Muscle of leg (tissue), 16 donors: ENCODE measurements at places on chromosomes 13 and 19.
A peak's percentile ranks its signal among the peaks of the same experiment; 100 is the strongest.

GRCh38 chr19:4529924-4530522 lies 5.0 kb downstream of the PLIN5 start:
- no peak for DNase-seq

- no peak for DNase-seq
Observed at GRCh38 chr19:10727685-10728201, 9.9 kb downstream of the DNM2 start.

GRCh38 chr13:25067064-25067463 lies 28.9 kb upstream of the PABPC3 start:
- DNase-seq, result peak; percentile 22

GRCh38 chr19:51740356-51740755 lies 11.3 kb downstream of the FPR1 start:
- no peak for DNase-seq

DNA sequence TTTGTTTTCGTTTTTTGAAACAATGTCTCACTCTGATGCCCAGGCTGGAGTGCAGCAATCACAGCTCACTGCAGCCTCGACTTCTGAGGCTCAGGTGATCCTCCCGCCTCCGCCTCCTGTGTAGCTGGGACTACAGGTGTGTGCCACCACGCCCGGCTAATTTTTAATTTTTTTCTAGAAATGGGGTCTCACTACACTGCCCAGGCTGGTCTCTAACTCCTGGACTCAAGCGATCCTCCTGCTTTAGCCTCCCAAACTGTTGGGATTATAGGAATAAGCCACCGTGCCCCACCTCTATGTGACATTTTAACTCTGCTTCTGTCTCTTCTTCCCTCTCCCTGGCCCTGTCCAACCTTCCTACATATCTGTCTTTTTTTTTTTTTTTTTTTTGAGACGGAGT lies 5.1 kb downstream of the ATP1A3 start:
- no peak for DNase-seq

DNA sequence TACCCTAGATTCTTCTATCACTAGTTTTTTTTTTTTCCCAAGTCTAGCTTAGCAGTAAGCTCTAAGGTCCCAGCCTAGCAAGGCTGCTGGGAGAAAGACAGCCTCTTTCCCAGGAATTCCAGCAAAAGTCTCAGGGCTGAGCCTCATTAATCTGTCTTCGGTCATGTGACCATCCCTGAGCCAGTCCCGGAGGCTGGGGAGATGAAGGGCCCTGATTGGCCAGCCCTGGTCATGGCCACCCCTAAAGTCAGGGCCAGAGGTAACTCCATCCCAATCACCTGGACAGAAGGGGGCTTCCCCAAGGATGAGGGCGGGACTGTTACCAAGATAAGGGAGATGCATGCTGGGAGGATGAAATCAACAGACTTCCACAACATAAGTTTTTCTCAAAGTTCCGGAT lies 43.3 kb downstream of the CCNE1 start:
- no peak for DNase-seq

GRCh38 chr13:24119626-24120508 lies 40.7 kb upstream of the SPATA13 start:
- DNase-seq, result no peak

DNA sequence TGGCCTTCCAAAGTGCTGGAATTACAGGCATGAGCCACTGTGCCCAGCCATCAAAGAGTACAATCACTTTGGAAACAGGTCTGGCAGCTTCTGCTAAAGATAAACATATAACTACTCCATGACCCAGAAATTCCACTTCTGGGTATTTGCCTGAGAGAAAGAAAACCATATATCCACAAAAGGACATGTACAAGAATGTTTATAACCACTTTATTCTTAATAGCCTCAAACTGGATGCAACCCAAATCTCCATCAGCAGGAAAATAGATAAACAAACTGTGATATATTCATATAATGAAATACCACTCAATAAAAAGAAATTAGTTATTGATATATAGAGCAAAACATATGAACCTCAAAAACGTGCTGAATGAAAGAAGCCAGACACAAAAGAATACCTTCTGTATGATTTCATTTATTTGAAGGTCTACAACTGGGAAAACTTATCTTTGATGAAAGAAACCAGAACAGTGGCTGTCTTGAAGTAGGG lies 40.5 kb downstream of the TEX26 start:
- no peak for DNase-seq

DNA sequence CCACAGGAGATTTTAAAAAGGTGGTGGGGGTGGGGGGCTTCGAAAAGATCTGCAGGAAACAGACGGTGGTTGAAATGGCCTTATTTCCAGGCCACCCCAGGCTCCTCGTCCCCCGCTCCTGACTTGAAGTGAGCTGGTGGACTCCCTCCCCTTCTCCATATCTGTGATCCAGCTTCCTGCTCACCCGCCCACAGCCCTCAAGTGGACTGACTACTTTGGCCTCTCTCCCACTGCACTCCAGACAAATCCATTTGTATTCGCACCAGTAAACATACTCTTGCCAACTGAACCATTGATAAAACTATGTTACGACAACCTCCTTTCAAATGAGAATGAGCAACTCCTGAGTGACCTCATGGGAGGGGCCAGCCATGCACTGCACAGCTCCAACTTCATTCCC lies 259.5 kb downstream of the COL4A1 start:
- peak; percentile 81 for DNase-seq

DNA sequence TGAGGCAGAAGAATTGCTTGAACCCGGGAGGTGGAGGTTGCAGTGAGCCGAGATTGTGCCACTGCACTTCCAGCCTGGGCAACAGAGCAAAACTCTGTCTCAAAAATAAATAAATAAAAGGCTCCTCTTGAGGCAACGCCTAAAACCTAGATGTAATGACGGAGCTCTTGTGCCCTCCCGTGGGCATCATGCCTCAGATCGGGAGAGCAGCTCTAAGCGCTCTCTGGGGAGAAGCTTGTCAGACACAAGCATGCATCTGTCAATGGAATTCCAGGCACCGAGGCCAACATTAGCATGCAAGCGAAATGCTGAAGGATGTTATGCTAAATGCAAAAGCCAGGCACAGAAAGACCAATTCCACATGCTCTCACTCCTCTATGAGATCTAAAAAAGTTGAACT lies 45.6 kb upstream of the MRI1 start:
- peak; percentile 79 for DNase-seq

DNA sequence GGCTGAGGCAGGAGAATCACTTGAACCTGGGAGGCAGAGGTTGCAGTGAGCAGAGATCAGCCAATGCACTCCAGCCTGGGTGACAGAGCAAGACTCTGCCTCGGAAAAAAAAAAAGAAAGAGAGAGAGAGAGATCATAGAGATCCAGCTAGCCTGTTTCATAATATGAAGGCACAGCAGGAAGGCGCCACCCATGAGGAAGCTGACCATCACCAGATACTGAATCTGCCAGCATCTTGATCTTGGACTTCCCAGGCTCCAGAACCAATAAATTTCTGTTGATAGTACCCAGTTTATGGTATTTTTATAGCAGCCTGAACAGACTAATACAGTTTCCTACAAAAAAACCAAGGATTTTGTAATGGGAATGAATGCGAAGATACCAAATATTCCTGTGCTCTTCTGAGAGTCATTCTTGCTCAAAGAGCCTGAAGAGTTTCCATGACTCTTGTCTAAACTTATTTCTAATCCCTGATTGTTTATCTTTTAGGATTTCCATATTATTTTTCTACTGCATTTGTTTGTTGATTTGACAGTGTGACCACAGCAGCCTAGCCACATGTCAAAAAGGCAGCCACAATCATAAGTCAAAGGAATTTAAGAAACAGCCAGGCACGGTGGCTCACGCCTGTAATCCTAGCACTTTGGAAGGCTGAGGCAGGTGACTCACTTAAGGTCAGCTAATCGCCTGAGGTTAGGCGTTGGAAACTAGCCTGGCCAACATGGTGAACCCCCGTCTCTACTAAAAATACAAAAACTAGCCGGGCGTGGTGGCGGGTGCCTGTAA lies 37.7 kb upstream of the PDCD5 start:
- DNase-seq, result no peak

DNA sequence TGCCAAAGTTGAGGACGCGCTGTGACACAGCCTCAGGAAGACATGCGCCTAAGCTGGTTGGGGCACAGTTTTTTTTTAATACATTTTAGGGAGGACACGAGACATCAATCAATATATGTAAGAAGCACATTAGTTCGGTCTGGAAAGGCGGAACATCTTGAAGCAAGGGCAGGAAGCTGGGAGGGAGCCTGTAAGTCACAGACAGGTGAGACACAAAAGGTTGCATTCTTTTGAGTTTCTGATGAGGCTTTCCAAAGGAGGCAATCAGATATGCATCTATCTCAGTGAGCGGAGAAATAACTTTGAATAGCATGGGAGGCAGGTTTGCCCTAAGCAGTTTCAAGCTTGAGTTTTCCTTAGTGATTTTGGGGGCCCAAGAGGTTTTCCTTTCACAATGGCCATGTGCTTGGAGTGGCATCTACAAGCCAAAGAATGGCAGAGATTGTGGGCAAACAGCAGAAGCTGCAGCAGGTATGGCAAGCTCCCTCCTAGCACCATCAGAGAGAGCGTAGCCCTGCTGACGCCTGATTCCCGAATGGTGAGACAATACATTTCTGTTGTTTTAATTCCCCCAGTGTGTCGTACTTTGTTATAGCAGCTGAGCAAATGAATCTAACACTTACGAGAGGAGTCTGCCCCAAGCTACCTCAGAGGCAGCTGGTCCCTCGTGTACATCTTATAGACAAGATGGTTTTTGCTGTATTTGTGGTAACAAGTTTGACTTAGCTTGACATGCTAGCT lies 99.5 kb upstream of the TMTC4 start:
- no peak for DNase-seq

GRCh38 chr13:43787997-43788396 lies 1.2 kb upstream of the ENOX1 start:
- peak; percentile 90 for DNase-seq

GRCh38 chr13:109761695-109762094 lies 24.7 kb downstream of the IRS2 start:
- DNase-seq, result no peak

DNA sequence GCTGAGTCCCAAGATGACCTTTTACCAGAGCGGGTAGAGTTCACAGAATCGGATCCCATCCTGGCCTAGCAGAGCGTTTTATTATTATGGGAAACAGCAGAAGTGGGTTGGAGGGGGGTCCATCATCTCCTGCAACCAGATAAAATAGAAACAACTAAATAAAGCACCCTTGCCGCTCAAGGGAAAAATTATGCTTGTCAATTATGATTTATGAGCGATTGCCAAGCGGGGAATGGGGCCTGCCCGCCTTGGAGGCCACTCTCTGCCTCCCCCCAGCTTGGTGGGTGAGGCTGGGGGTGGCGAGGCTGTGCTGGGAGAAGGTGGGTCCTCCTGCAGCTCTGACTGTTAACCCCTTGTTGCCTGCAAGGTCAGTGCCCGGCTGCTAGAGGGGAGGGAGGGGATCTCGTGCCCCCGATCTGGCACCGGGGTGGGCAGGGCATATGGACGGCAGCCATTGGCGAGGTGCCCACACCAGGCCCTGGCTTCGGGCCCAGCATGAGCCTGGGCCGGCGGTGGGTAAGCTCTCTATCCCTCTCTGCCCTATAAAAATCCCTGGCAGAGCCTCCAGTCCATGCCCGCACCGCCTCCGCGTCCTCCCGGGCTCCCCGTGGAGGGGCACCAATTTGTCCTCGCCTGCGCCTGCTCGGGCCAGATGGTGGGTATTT lies 129.1 kb downstream of the URI1 start:
- peak; percentile 41 for DNase-seq

GRCh38 chr19:52603558-52604207 lies 33.6 kb downstream of the ZNF701 start:
- peak; percentile 5 for DNase-seq

- no peak for DNase-seq
Observed at GRCh38 chr19:48969276-48970138, 4.4 kb downstream of the FTL start.

- no peak for DNase-seq
Observed at GRCh38 chr19:6241056-6241455, 38.7 kb downstream of the MLLT1 start.

- DNase-seq, result no peak
Observed at GRCh38 chr19:57786906-57787305, 17.4 kb downstream of the ZNF586 start.

GRCh38 chr19:10991521-10992081 lies 30.8 kb downstream of the SMARCA4 start:
- no peak for DNase-seq

DNA sequence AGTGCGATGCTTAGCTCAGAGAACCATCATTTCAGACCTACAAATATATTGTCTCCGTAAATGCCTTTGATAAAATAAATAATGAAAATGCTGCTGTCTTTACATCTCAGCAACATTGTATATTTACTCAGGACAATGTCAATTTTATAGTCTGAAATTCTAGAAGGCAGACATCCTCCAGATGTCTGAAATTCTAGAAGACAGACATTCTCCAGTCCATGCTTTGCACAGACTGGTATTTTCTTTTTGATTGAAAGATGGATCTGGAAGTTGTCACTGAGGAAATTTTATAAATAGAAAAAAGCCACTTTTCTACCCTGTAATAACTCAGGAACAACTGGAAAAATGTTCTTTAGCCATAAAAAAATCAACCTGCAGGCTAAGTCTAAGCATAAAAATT lies 2293.3 kb downstream of the PCDH9 start:
- no peak for DNase-seq

- DNase-seq, result peak; percentile 73
Observed at GRCh38 chr13:28557725-28558520, 63.0 kb upstream of the FLT1 start.

- no peak for DNase-seq
Observed at GRCh38 chr19:5434970-5435641, 20.1 kb upstream of the ZNRF4 start.

DNA sequence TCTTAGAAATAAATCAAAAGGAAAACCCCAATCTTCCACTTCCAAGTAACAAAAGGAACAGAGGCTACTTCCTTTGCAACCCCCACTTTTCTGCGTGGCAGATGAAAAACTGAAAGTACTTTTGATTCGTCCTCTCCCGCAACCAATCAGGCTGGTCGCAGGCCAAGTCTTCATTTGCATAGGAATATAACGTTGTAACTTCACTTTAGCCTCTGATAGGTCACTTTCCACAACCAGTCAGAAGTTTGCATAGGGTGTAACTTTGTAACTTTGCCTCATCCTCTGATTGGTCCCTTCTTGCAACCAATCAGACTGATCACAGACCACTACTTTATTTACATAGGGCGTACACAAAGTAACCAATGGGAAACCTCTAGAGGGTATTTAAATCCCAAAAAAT lies 37.2 kb downstream of the TGDS start:
- DNase-seq, result no peak

DNA sequence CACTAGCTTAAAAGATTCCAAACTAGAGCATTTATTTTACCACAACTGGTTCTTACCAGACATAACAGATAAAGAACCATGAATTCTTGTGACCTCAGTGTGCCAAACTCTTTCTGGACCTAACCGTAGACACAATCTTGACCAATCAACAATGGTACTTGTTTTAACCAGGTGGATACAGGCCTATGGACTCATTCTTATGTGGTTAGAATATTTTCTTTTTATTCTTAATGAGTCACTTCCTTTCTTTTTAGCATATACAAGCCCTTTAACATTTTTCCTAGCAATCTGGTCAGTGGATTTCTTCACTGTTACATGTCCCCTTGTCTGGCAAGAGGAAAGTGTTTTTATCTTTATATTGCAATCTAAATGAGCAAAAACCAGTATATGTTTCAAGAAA lies 792.1 kb upstream of the SPRY2 start:
- DNase-seq, result no peak
